ENCODE measurements at places on chromosomes 12 and 14.

- DNase-seq, result no peak
Observed at GRCh38 chr12:99146730-99147129, 500.8 kb upstream of the GARIN6 start.

GRCh38 chr12:68673788-68674187 is 13.0 kb upstream of the NUP107 start:
- no peak for DNase-seq

DNA sequence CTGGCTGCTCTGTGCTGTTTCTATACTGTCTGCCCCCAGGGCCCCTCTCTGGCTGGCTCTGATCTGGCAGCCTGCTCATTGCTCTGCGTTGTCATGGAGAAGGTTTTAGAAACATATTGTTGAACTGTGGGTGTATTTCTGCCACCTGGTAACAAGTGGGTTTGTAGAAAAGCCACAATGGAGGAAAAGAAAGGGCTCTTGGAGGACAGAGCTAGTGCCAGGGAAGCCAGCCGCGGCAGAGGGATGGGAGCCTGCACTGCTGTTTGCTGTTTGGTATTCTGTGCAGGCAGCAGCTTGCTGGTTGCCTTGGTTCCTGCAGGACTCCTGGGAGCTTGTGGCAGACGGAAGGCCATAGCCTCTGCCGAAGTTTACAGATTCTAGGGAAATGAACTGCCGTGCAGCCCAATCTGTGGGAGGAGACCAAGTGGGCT is 15.1 kb downstream of the CCDC177 start:
- DNase-seq, result no peak

DNA sequence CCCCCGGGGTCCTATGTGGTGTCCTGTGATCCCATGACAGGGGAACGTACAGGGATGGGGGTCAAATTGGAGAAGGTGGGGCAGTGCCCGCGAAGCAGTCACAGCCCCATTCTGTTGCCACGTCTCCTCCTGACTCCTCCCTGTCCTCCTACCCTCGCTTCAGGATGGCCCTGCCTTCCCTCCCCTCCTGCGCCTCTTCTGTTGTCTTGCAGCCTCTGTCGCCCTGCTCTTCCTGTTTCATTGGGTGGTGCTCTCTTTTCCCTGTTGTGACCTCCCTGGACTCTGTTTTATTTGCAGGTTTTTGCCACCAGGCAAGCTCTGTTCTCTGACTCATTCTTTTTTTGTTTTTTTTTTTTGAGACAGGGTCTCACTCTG is 18.7 kb downstream of the CABP1 start:
- DNase-seq, result no peak

GRCh38 chr12:126219654-126220279 is 1154.5 kb downstream of the AACS start:
- DNase-seq, result no peak

- no peak for DNase-seq
Observed at GRCh38 chr12:5022025-5022424, 21.7 kb upstream of the KCNA5 start.

DNA sequence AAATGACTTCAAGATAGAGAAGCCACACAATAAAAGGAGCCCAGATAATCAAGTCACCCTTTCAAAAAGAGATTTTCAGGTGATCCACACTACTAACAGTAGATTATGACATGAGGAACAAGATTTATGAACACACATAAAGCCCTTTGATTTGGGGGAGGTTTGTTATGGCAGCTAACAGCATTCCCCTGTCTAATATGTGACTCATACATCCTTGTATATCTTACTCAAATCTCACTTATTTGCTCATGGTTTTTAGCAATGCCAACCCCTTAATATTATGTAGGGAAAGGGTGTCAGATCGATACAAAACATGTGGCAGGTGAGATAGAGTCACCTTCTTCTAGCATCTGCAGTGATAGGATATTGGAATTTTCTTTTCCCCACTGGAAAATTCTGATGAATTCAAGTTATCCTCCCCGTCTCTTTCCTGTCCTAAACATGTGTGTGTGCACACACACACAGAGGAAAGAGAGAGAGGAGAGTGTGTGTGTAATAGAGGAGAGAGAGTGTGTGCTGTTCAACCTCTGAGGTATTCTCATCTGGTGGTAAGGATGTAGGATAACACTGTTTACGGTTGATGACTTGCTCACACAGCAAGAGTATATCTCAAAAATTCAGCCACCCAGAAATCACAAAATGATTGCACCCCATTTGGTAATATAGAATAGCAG is 319.9 kb downstream of the KCNC2 start:
- no peak for DNase-seq

- DNase-seq, result no peak
Observed at GRCh38 chr14:102218688-102219087, 79.0 kb downstream of the WDR20 start.

- DNase-seq, result no peak
Observed at GRCh38 chr12:1591034-1591433, 3.3 kb downstream of the FBXL14 start.

- DNase-seq, result no peak
Observed at GRCh38 chr14:26887847-26888246, 290.0 kb upstream of the NOVA1 start.

GRCh38 chr12:66196806-66197205 is 7.8 kb downstream of the IRAK3 start:
- no peak for DNase-seq

GRCh38 chr14:99581938-99582337 is 22.1 kb downstream of the CCDC85C start:
- no peak for DNase-seq

DNA sequence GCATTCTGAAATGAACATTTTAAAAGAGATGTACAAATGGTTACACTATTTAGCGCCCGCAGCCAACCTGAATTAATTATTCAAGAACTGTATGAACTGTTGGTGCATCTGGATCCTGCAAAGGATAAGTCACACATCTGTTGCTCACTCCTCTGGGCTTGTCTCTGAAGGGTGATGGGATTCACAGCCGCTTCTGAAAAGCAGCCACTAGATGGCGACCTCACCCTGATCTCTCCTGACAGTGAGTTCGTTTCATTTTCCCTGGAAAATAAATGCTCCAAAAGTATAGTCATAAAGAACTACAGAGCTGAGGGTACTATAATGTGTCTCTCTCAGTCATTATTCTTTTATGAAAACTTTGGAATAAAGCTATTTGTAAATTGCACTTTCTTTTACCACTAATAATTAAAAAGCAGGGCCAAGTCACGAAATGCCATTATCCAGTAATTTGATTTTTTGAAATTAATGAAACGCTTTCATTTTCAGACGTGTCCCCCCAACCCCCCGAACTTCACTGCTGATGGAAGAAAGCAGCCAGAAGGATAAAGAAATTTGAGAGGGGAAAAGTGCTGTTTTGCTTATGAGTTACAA is 789.6 kb downstream of the NRXN3 start:
- DNase-seq, result peak; percentile 72

GRCh38 chr14:100317912-100318808 is 5.0 kb upstream of the SLC25A47 start:
- DNase-seq, result peak; percentile 91

DNA sequence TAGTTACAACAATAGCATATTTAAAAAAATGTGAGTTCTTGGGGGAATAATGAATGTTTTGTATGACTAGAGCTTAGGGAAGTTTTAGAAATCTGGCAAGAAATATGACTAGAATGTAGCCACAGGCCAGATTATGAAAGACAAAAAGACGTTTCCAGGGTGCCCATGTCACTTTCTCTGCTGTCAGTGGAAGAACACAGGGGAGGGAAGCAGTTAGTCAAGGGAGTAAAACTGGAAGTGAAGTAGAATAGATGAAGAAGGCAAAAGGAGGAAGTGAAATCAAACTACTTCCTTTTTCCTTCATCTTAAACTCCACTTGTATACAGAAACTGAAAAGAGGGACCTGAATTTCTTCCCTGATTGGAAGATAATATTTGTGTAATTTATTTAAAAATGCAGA is 81.2 kb upstream of the ATP2B1 start:
- no peak for DNase-seq

- no peak for DNase-seq
Observed at GRCh38 chr12:100345020-100345767, 11.7 kb upstream of the SLC17A8 start.

- DNase-seq, result no peak
Observed at GRCh38 chr14:70942342-70942706, 35.1 kb downstream of the PCNX1 start.

- no peak for DNase-seq
Observed at GRCh38 chr12:10068644-10069043, 30.1 kb downstream of the CLEC1A start.

DNA sequence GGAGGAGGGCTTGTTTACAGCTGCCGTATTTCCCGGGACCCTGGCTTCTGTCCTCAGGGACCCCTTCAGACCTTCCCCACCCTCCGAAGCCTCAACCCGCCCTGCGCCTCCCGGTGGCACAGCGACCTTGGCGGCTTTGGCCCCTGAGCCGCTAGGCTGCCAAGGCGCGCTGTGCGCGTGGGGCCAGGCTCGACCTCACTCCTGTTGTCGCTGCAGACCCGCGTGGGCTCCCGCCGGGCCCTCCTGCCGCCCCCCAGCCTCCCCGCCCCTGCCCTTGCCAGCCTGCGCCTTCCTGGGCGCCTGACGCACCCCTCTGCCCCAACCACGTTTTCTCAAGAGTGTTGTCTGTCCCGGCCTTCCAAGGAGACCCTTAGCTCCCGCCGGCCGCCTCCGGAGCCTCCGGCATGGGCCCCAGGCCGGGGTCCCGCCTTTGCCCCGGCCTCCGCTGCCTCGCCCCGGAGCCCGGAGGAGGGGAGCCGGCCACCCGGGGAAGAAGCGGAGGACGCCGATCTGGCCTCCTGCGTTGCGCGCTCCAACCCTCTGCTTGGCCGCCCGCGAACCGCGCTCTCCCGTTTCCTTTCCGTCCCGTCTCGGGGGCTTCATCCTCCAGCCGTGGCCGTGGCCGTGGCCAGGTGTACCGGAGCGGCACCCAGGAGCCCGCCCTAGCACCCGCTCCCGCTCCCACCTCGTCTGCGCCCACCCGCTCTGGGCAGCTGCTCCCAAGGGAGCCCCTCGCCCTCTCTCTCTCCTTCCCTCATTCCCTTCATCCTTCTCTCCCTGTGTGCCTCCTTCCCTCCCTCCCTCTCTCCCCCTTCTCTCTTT is 19.9 kb downstream of the PPP2R5C start:
- DNase-seq, result peak; percentile 29

DNA sequence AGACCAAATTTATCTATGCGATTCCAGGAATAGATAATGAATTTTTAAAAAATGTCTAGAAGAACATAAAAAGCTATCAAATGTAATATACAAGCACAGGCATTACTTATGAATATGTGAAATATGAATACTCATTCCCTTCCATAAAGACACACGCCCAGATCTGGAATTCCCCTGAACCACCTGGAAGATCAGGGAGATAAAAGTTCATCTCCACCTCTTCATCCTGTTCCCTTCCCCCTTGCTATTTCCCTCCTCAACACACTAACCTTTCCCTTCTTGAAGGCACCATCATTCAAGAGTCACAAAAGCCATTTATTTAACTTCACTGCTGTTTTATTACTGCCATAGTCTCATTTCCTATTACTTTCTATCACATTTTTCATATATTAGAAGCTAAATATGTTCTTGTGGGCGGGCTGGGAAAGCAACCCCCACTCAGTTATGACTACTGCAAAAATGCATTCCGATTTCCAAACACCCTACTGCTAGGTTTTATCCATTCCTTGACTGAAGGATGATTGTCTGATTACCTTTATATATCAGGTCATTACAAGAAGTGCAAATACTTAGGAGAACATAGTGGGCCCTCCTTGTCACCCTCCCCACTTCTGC is 16.1 kb downstream of the FGD6 start:
- no peak for DNase-seq

DNA sequence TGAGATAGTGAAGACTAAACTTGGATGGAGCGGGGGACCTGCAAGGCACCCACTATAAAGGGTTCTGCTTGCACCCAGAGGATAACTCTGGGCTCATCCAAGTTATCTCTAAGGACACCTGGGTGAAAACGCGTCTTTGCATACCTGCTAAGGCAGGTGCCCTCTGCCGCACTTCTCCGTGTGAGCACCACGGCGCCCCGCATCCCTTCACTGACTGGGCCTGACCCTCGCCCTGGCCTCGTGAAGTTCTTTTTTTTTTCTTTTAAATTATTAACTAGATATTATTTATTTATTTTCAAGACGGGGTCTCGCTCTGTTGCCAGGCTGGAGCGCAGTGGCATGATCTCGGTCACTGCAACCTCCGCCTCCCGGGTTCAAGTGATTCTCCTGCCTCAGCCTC is 20.0 kb upstream of the APOF start:
- no peak for DNase-seq

- DNase-seq, result no peak
Observed at GRCh38 chr12:43237238-43237879, 314.6 kb downstream of the ADAMTS20 start.

GRCh38 chr12:92696216-92696615 is 6.6 kb upstream of the PLEKHG7 start:
- DNase-seq, result no peak

GRCh38 chr12:6644903-6645302 is 2.3 kb downstream of the ACRBP start:
- peak; percentile 72 for DNase-seq

All from iPS-NIHi11 (cell line).